CD4-positive, alpha-beta T cell treated with Interleukin-15 for 4 hours (primary cell): ENCODE measurements at places on chromosomes 4 and X.

DNA sequence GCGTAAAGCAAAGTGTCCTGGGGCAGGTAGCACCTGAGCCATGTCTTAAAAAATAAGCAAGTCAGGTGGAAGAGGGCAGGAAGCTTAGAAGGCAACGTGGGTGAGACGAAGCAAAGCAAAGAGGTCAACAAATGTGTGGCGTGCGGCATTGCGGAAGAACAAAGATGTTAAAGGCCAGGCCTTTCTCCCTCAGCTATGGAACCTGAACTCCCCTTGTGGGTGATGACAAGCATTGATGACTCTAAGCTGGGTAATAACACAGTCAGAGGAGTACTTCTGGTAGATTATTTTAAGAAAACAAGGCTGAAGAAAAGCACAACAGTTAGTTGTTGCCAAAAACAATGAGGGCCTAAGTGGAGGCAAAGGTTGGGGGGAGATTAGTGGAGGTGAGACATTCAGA, 29.0 kb upstream of the SORBS2 start:
- DNase-seq, result no peak

DNA sequence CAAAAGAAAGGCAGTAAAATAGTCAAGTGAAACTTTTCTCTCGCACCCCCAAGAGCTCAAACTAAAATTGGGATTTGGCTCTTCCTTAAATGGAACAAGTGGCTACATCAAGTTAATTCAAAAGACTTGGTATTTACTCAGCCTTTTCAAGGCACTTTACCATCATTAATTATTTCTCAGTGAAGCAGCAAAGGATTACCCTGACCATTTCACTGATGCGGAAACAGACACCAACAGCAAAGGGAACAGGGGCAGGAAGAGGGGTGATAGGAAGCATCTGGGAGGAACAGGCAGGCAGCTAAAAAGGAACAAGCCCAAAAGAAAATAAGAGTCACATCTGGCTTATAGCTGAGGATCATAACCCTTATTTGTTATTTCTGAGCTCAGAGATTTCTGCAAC, 2.7 kb downstream of the SCML2 start:
- DNase-seq, result no peak

- no peak for DNase-seq
Observed at GRCh38 chr4:159922119-159922518, 819.2 kb downstream of the RAPGEF2 start.

- DNase-seq, result no peak
Observed at GRCh38 chr4:183586824-183587223, 72.2 kb downstream of the RWDD4 start.

DNA sequence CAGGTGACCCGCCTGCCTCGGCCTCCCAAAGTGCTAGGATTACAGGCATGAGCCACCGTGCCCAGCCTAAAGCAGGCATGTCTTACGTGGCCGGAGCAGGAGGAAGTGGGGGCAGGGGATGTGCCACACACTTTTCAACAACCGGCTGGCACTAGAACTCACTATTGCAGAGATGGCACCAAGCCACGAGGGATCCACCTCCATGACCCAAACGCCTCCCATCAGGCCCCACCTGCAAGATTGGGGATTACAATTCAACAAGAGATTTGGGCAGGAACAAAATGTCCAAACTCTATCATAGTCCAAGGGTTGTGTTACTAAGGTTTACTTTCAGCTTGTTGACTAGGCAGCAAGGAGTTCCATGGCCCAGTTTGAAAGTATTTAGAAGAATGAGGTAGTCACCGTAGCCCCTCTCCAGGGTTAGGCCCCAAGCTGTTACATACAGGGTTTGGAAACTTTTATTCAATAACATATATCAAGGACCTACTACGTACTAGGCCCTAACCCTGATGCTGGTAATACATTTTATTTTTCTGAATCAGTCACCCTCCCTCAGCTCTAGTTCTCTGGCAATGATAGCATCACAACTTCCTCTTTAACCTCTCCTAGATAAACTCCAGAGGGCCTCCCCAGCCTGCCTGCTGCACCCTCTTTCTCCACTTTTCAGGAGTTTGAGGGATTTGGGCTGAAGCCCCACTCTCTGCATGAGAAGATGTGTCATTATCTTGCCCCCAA, 18.0 kb upstream of the TBC1D14 start:
- no peak for DNase-seq
